ENCODE measurements at places on chromosomes 3 and 15.

DNA sequence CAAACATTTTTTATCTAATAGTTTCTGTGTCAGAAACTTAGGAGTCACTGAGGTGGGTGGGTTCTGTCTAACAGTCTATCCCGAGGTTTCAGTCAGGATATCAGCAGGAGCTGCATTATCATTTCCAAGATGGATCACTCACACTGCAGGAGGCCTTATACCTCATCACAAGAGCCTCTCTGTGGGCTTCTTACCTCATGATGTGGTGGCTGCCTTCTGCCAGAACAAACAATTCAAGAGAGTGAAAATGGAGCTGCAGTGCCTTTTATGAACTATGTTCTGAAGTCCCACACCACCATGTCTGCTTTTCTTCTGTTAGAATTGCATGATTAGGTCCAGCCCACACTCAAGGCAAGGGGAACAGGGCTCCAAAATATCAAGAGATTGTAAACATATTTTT is 27.9 kb downstream of the RFX7 start:
- DNase-seq = no peak

DNA sequence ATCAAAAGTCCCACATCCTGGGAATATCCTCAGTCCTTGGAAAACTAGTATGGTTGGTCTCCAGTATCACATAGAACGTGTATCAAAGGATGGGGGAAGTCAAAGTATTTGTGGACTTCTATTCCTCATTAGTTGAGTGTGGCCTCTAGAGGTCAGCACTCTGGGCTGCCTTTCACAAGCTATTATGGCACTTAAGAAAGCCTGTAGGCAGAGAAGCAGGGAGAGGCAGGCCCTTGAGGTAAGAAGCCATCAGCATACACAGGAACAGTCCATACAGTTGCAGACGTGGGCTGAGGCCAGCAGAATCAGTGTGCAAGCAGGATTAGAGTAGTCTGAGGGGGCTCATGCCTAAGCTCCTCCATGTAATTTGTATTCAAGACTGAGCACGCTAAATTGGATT is 341.7 kb downstream of the CLSTN2 start:
- no peak for DNase-seq

- no peak for DNase-seq
Observed at GRCh38 chr3:115961380-115961779, 338.1 kb downstream of the GAP43 start.

- DNase-seq = no peak
Observed at GRCh38 chr3:117130222-117130621, 420.6 kb downstream of the TUSC7 start.

GRCh38 chr15:55574096-55574495 is 14.0 kb downstream of the PYGO1 start:
- DNase-seq = no peak

DNA sequence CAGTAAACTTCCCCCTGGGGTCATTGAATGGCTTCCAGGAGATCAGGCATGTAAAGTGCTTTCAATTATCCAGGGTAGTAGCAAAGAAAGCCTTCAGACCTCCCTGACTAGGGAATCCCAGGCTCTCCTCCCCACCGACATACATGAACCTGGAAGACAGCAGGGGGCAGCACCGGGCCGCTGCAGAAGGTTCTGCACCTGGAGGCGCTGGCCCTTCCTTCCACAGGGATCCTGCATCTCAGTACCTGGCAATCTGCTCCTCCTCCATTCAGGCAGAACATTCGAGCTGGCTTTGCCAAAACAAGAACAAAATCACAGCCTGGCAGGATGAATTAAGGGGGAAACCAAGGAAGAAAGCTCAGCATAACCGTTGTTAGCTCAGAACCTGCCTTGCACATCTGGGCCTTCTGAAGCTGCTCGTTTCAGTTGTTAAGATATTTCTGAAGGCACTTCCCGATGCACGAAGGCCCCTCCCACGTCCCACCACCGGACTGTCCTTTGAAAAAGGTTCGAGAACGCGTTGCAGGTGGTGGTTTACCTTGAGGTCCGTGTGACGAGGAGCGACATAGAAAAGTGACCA is 237.7 kb downstream of the SLCO3A1 start:
- DNase-seq = no peak

GRCh38 chr15:95561463-95561862 is 769.0 kb upstream of the NR2F2 start:
- no peak for DNase-seq

- DNase-seq = no peak
Observed at GRCh38 chr15:75049392-75049791, 26.0 kb downstream of the PPCDC start.

DNA sequence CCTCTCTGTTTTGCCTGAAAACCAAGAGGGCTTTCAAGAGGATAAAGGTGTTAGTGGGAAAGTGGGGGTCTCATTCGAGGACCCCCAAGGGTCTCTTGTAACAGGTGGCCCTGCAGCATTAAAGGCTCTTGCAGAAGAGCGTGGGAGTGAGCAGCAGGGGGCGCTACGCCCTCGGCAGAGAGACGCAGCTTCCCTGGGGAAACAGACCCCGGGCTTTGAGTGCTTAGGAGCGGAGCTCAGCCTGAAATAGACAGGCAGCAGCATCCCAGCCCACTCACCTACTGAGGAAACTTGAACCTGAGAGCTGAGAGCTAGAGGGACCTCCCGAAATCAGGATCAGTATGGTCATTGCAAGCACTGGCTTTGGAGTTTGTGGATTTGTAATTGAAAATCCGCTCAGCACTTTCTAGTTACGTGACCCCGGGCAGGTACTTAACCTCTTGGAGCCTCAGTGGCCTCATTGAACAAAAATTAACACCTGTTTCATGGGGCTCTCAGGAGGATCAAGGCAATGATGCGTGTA is 25.7 kb downstream of the RPLP1 start:
- DNase-seq = peak; percentile 67

DNA sequence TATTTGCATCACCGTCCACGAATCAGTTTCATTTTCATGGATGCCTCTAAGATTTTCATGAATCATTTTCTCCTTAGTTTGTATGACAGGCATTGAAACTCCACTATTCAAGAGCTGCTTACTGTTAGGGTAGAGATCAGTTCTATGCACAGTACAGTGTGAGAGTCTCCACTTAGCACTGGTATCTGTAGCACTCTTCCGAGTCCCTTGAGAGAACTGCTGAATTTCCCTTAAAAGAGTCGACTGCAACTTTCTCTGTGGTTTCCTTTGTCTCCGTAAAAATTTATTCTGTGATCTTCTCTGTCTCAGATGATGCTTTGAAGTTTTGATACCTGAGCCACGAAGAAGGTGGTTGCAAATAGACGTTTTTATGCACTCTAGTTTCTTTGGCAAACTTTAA is 14.8 kb downstream of the GTPBP8 start:
- DNase-seq = no peak

GRCh38 chr15:45417303-45417950 is 39.1 kb upstream of the GATM start:
- DNase-seq = no peak

GRCh38 chr15:41546851-41547786 is 3.1 kb upstream of the RPAP1 start:
- DNase-seq = no peak

- no peak for DNase-seq
Observed at GRCh38 chr15:71295603-71296314, 180.5 kb downstream of the THSD4 start.

GRCh38 chr3:71584394-71585011 is 975 bp upstream of the FOXP1 start:
- peak; percentile 74 for DNase-seq

DNA sequence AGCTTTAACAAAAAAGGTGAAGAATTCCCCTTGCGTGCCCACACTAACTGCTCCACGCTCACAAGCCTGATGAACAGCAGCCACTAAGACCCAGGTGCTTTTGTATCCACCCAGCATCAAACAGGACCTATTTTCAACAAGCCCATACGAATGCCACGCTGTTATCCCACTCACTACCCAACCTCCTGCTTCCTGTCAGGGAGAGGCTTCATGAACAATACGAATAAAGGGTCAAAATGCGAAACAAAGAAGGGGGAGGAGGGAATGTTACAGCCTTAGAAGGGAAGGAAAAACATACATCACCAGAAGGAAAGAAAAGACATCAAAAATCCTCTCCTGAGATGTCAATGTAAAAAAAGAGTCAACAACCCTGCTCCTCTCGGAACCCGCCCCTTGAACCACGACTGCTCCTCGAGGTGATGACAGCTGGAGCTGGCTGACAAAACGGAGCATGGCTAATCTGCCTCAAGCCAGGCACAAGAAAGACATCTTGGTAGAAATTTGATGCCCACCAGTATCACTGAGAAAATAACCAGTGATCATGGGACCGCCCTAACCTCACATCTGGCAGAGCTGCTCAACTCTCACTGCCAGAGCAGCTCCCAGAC is 9.7 kb downstream of the ERC2 start:
- DNase-seq = no peak

Measured in stimulated activated CD4-positive, alpha-beta T cell treated with anti-CD3 and anti-CD28 coated beads, Interleukin-2, amount 100 ng/mL, for 24 hours (primary cell).